ENCODE measurements at places on chromosomes 12 and 14.

- DNase-seq, result no peak
Observed at GRCh38 chr12:12380949-12381593, 24.2 kb downstream of the BORCS5 start.

DNA sequence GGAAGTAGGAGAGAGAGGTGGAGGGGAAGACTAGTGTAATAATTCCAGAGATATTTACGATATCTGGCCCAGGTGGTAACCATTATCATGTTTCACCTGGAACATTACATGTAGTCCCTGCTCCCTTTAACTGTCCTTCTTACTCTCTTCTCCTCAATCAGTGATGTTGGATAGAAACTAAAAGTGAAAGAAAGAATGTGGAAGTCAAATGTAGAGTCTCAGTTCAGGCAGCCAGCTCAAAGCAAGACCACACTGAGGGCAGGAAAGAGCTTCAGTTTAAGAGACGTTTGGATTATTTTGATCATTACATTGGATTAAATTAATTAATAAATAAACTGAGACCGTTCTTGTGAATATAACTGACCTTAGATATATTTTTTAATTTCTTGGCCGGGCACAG, 594.4 kb downstream of the FLRT2 start:
- DNase-seq, result no peak

DNA sequence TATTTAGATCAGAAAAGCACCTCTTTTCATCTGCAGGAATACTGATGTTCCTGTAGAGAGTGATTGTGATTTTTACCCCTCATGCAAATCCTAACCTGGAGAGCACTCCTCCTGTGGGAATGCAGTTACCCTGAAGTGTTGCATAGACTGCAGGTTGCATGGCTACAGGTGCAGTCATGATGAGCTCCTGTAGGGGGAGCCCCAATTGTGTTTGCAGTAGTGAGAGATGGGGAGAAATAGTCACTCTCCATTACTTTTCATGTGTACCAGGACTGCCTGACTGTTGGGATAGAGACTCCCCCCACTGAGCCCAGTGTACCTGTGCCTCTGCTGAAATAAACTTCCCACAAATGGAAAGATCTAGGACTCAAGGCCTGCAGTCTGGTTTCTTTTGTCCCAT, 1086.5 kb downstream of the SLC6A15 start:
- DNase-seq, result no peak

DNA sequence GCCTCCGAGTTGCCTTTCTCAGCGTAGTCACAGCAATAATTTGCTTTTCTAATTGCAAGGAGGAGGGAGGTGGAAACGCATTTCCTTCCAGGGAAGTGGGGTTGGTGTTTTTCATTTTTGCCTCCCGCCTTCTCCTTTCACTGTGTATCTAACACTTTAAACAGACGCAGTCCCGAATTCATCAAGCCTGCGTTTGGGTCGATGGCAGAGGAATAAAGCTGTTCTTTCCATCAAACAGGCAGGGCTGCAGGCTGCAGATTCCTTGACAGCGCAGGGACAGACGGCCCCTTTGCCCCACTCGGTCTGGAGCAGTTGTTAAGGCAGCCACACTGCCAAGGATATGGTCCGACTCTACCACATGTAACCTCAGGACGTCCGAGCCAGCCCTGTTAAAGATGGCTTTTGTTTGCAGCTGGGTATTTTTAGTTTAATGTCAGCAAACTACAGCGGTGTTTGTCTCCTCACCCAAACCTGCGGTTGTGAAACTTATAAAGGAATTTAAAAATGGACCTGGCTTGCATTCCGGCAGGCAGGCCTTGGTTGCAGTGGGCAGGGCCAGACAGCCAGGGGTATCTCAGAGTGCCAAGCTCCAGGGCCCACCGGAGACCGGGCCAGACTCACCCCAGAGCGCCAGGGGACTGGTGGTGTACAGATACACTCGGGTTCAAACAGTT, 2.1 kb downstream of the CHST11 start:
- DNase-seq, result no peak

GRCh38 chr12:123132951-123133619, 17.8 kb downstream of the PITPNM2 start:
- DNase-seq, result no peak

DNA sequence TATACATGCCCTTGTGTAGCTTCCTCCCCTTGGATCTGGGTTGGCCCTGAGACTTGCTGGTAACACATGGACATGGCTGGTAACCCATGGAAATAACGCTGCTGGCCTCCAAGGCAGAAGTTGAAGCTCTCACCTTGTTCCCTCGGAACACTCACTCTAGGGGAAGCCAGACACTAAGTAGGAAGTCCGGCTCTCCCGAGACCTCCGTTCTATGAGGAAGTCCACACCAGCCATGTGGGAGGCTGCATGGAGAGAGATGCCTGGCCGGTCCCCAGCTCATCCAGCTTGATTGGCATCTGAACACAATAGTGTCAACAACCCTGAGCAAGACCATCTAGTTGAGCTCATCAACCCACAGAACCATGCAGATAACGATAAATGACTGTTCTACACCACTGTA, 39.7 kb upstream of the VRK1 start:
- no peak for DNase-seq

- DNase-seq, result peak; percentile 49
Observed at GRCh38 chr12:12714276-12715021, 2.7 kb upstream of the CDKN1B start.

DNA sequence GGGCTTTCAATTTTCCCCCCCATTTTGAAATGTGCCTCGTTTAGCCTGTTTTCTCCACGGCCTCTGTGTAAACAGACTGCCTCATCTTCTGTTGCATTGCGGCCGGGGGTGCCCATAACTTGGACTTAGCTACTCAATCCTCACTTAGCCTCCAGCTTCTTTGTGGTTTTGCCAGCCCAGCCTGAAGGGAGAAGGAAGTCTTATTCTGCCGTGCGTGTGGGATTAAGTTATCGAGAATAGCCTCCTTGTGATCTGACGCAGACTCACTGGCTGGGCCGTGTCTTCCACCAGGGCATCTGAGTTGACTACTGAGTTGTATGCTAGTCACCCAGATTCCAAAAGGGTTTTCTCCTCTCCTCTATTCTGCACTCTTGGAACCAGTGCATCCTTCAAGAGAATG, 8.1 kb downstream of the PRKAB1 start:
- DNase-seq, result no peak

DNA sequence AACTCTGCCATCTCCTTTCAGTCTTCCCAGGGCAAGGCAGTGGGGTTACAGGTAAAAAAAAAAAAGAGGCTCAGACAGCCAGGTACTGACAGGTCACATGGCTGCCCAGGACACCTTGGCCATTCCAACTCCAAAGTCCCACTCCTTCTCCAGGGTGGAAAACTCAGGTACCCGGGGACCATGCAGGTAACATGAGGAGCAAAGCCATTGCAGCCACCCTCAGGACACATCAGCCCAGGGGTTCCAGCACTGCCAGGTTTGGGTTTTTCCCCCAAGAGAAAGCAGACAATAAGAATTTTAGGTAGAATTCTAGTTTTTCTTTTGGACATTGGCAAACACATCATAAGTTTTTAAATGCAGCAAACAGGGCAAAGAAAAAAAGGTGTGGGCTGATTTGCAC, 15.3 kb downstream of the FAM222A start:
- DNase-seq, result no peak

GRCh38 chr14:65453807-65454480, 41.4 kb downstream of the FUT8 start:
- DNase-seq, result no peak

DNA sequence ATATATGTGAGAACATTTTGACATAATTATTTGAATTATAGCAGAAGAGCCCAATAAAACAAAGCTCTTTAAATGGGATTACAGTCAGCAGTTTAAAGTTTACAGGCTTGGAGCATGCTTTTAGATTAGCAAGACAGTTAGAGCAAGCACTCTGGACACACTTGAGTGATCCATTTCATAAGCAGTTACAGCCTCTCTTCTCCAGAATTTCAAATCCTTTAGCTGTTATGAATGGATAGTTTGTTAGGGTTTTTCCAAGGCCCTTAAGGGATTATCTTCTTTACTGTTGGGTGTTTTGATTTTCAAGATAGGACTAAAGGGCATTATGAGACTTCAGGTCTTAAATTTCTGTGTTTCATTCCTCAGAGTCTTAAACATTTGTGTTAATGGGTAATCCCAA, 36.3 kb downstream of the BEST3 start:
- no peak for DNase-seq

DNA sequence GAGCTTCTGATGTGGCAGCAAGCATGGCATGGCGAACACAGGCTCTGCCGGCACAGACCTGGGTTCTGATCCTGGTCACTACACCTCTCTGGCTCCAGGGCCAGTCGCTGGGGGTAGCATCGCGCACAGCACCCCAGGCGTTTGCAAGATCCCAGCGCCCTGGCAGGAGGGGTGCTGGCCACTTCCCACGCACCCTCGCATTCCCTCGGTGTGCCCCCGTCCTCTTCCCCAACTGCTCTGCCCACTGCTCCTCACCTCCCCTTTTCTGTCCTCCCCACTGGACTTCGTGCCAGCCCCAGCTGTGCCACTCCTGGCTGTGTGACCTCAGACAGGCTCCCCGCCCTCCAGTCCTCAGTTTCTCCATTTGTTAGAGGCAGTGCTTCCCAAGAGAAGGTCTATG, 2.8 kb downstream of the CDK2AP1 start:
- no peak for DNase-seq

- no peak for DNase-seq
Observed at GRCh38 chr12:52427083-52427482, 7.1 kb downstream of the KRT75 start.

DNA sequence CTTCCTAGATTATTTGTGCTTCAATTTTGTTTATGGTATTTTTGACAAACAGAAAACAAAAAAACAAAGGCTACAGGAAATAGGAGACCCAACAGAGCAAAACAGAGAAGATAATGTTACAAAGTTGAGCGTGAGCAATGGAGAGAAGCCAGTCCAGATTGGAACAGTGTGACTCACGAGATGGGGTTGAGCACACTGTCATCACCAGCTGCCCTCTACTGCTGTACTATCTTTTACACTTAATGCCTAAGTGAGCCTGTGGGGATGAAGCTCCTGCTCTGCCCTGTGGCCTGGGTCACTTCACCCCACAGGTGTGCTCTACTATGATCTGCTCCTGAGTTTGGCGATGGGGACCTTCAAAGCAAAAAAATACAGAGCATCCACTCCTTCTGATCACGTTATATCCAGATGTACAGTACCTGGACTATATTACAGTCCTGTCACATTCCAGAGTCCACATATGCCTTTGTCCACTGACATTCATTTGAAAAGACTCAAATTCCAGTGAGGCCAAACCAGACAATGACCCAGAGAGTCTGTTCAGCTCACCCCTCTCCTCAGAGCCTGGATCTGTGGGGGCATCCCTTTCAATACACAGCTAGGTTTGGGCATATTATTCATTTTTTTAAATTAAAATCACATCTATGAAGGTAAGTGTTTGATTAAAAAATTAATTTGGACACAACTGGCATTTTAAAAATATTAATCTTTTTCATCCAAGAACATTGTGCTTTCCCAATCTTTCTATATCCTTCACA, 4.4 kb downstream of the IPO8 start:
- no peak for DNase-seq

GRCh38 chr14:99230208-99231151, 41.5 kb downstream of the BCL11B start:
- DNase-seq, result peak; percentile 69

- no peak for DNase-seq
Observed at GRCh38 chr12:121252712-121253345, 42.9 kb downstream of the P2RX4 start.

DNA sequence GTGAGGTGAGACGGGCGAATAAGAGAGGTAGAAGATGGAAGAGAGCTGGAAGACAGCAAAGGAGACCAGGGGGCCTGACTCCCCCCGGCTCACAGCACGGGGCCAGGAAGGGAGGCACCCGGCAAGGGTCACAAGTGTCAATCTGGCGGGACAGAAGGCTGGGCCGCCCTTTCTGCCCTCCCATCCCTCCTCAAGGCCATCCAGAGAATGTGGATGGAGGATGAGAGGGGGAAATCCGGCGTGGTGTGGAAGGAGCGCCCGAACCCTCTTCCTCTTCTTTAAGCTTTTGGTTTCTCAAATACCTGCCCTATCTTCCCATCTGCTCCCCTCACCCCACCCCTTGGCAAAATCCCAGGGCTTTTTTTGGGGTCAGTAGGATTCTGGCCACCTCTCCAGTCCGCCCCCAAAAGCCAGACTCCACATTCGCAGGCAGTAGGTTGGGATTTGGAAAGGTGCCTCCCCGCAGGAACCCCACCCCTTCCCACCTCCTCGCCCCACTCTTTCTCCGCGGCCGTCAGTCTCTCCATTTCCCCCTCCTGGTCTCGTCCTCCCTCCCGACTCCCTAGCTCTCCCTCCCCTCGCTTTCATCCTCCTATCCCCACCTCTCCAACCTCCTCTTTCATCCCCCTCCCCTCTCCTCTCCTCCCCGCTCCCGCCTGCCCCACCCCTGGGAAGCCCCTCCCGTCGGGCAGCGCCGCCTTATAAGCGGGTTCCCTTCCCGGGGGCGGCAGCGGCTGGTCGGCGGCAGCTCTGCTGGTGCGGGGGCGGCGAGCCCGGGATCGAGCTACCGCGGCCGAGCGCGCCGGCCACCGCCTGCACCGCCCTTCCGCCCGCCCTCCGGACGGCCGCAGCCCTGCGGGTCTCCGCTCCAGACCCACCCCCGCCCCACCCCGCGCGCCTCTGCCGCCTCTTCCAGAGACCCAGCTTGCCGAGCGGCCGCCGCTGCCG, at the start of gene PTMS:
TSS of gene PTMS (plus strand) at position 730 of the 948 bp plus-strand sequence. CDS start 343 bp downstream, outside the sequence.
- no peak for DNase-seq

DNA sequence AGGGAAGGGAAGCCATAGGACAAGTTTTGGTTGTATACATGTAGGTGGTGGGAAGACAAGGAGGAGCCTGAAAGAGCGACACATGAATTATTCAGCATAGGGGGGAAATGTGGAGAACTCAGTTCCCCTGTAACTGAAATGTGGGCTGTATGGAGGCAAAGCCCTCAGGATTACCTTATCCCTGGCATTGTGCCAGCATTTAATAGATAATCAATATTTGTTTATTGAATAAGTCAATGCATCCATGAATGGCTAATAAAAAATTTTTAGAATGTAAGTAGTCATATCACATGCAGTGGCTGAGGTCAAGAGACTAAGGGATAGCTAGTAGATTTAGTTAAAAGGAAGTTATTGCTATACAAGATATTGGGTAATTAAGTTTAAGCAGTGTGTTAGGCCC, 232.4 kb downstream of the SNAPC1 start:
- no peak for DNase-seq

DNA sequence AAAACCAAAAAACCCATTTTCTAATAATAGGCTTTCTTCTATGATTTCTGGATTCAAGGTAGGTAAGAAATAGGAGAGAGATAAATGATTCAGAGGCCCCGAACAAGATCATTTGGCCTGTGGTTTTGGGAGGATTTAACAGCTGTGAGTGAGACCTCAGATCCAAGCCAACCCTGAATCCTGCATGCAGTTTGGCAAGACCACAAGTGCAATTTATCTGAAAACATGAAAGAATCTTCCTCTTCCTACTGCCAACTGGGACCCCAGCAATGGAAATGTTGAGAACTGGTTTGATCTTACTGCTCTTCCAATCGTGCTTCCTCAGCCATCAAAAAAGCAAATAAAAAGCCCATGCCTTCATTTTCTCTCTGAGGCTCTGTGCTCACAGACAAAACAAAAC, 519.7 kb upstream of the TBX3 start:
- no peak for DNase-seq

DNA sequence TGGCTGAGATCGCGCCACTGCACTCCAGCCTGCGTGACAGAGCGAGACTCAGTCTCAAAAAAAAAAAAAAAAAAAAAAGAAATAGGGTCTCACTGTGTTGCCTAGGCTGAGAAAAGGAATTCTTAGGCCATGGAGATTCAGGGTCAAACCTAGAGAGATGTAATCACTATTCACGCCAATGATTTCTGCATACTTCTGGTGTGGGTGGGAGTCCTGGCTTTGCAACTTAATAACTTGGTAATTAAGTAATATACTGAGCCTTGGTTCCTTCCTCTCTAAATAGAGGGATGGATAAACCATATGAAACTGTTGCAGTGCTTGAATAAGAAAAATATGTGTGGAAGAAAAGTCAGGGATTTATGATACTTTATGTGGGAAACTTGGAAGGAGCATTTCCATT, 2.7 kb downstream of the ZNF410 start:
- no peak for DNase-seq

Data from activated T-helper 1 cell treated with Interleukin-2 at 50 U/mL for 16 hours (primary cell).